ENCODE measurements at places on chromosomes 5 and 9.

GRCh38 chr9:27791311-27791710, 218.0 kb upstream of the C9orf72 start:
- no peak for DNase-seq

DNA sequence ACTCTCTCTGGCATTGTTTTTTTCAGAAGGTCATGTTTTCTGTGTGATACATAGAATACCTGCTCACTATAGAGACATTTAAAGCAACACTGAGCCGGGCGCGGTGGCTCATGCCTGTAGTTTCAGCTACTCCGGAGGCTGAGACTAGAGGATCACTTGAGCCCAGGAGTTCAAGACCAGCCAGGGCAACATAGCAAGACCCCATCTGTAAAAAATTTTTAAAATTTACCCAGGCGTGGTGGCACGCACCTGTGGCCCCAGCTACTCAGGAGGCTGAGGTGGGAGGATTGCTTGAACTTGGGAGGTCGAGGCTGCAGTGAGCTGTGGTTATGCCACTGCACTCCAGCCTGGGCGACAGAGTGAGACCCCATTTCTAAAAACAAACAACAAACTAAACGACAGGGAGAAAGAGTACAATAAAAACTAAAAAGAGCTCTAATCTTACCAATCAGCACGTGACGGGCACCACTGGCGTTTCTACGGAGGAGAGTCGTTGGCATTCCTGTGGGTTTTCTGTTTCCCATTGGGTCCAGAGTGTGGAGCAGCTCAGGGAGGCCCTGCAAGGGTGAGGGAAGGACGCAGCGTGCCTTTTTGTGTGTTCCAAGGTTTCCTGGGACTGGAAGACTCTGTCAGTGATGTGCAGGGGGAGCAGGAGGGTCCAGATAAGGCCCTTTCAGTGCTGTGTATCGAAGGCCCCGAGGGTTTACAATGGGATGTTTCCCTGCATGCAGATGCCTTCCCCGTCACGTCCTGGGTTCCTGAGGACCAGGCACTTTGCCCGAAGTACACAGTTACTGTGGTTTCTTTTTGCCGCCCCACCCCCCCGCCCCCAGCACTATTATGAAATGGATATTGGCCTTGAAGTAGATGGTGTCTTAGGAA, 7.2 kb upstream of the RNU6ATAC start:
- DNase-seq, result no peak

GRCh38 chr9:133986061-133986460, 6.1 kb downstream of the VAV2 start:
- no peak for DNase-seq

DNA sequence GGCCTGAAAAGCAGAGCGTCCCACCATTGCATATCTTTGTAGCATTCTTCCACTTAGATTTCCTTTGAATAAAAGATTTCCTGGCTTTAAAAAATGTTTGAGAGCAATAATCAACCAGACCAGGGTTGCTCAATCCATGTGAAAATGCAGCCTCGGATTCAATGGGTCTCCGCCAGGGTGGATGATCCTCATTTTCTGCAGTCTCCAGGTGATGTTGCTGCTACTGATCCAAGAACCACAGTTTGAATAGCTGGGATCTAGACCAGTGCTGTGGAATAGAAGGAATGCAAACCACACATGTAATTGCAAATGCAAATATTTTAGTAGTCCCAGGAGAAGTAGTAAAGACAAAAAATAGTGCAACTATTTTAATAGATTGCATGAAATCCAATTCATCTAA, 317.6 kb downstream of the IRX1 start:
- no peak for DNase-seq

- DNase-seq, result no peak
Observed at GRCh38 chr5:169178274-169178673, 122.7 kb downstream of the SLIT3 start.

DNA sequence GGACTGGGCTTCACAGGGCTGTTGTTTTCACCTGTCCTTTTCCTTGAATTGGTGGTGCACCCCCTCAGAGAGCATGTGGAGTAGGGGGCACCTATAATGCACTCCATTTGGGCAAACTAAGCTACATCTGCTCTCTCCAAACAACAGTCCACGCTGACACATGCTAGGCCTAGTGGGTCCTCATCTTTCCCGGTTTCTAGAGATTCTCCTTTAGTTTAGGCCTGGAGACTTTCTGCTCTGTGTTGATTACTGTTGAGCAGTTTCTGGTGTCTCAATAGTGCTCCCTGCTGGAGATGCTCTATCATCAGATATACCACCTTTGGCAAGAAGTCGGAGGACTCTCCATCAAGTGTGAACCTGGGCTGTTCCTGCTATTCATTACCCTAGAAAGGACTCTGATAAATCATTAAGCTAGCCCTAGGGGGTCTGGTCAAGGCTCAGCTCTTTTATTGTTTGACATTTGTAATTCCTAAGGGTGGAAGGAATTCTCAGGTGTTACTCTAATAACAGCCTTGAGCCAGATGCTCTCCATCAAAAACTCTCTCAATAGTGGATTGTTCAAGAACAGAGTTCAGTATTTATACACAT, 64.0 kb upstream of the FYB1 start:
- peak; percentile 86 for DNase-seq

DNA sequence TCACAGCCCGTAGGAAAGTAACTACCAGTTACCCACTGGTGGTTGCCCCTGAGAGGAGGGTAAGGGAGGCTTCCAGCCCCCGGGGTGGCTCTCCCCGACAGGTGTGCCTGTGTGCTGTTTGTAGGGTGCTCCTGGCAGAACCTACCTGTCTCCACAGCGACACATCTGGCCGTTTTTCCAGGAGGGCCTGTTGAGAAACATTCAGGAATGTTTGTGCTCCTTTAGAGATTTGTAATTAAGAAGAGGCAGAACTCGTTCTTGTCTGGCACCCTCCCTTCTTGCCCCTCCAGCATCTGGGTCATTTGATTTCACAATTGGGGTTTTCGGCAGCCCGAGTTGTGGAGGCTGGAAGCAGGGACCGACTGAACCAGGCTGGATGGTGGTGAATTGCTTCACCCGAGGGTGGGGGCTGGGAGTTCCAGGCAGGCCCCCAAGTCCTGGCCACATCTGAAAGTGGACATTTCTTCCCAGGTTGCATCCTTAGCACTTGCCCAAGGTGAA, 74.2 kb downstream of the WWC1 start:
- DNase-seq, result peak; percentile 17

DNA sequence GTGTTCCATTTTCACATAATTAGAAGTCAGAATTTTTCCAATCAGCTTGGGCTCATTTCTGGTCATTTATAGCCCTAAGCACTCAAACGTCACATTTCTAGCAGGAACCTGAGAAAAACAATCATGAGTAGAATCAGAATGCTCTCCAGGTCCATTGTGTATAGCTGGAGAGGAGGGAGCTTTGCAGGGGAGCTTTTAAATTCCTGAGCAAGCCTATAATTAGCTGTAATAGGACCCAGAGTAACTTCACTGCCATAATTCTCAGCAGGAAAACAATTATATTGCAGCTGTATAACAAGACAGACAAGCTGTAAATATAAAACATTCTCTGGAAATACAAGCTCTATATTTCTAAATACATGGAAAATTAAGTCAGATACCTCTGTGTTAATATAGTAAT, 637.6 kb upstream of the SGCD start:
- no peak for DNase-seq
